ENCODE measurements at places on chromosomes 12 and 14.

DNA sequence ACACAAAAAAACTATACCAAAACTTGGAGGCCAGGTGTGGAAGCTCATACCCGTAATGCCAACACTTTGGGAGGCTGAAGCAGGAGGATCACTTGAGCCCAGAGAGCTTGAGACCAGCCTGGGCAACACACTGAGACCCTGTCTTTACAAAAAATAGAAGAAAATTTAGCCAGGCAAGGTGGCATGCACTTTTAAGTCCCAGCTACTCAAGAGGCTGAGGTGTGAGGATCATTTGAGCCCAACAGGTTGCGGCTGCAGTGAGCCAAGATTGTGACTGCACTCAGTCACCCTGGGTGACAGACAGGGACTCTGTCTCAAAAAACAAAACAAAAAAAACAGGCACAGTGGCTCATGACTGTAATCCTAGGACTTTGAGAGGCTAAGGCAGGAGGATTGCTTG, 75.4 kb downstream of the RNF34 start:
- no peak for DNase-seq

DNA sequence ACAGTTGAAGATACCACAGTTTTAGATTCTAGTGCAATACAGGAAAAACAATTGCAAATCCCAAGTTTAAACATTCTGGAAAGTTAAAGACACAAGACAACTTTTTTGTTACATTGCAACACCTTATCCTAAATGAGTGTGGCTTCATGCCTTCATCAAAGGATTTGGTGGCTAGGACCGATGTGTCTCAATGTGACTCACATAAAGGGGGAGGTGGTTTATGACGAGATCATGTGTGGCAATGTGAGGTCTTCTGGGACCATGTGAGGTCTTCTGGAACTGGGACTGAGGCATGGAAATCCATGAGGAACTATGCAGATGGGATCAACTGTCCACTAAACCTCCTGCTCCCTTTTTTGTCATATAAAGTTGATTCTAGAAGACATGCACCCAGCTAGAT, 166.2 kb downstream of the PAX9 start:
- DNase-seq = no peak

GRCh38 chr14:33279865-33280264, 341.2 kb downstream of the NPAS3 start:
- no peak for DNase-seq

GRCh38 chr12:15411842-15412241, 89.5 kb downstream of the PTPRO start:
- DNase-seq = no peak

- DNase-seq = no peak
These were observed 4.7 kb upstream of the RHOF start for GRCh38 chr12:121797937-121798786.

- no peak for DNase-seq
These were observed 119.1 kb downstream of the CACNA1C start for GRCh38 chr12:2171672-2172426.

DNA sequence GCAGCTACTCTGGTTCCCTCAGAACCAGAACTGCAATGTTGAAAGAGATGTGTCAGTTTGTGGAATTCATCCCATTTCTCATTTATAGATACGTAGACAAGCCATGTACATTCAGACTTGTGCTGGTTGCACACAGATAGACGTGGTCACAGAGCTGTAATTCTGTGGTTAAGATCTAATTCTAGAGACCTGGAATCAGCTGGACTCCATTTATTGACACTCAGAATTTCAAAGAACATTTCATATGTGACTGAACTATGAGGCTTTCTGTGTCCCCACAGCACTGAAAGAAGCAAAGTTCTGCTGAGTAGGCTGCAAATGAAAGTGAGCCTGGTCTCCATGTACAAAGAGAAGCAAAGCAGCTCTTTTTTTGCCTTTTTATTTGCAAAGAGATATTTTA, 220.2 kb upstream of the NAV3 start:
- DNase-seq = no peak

- DNase-seq = no peak
These were observed 6.3 kb downstream of the MIS18BP1 start for GRCh38 chr14:45246691-45247090.

GRCh38 chr14:77245820-77246219, 25.2 kb downstream of the NGB start:
- no peak for DNase-seq

GRCh38 chr12:123445388-123446332, 9.2 kb upstream of the RILPL2 start:
- no peak for DNase-seq

DNA sequence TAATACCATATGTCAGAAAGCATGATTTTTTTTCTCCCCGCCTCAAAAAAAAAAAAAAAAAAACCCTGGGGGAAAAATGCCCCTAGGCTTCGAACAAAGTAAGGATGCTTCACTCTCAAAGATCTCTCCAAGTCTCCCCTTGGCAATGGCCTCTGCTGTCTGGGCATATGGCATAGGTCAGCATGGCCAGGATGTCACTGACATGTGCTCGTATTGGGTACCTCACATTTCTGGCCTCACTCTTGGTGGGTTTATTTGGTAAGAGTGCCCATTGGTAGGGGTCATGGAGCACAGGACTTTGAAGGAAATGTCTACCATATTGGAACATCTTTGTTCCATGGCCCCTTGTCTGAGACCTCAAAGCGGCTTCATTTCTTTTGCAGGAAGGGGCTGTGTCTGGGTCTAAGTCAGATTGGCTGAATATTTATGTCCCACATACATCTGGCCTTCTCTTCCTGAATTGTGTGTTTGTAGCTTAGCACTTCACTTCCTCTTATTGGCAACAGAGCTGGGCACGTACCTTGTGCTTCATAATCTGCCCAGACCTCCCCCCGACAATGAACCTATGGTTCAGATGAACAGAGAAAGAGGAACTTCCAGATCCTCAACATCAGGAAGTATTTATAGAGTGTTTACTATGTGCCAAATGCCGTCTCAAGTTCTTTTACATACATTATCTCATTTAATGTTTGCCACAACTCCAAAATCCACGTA, 36.3 kb upstream of the OAS1 start:
- no peak for DNase-seq

DNA sequence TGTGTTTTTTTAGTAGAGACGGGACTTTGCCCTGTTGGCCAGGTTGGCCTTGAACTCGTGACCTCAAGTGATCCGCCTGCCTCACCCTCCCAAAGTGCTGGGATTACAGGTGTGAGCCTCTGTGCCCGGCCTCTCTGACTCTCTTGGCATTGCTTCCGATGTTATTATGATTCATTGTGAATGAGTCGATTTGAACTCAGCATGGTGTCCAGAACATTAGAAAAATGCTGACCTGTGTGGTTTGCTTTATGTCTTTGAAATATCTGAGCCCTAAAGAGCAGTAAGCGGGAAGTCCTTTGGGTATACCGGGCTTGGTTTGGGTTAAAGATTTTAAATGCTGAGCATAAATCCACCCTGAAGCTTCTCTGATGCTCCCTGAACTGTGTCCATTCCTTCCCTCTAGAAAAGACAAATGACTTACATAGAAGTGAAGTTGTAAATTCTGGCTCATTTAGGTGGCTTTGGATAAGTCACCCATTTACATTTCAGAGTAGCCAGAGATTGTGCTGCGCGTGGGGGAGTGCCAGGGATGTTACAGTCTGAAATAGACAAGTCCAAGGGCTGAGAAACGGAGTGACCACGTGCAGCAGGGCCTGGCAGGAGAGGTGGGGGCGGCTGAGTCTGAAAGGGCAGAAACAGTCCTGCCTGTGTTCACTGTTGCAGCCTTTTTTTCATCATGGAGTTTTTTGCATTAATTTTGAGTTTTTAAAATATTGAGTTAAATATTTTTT, 39.6 kb downstream of the SLC15A4 start:
- DNase-seq = no peak

DNA sequence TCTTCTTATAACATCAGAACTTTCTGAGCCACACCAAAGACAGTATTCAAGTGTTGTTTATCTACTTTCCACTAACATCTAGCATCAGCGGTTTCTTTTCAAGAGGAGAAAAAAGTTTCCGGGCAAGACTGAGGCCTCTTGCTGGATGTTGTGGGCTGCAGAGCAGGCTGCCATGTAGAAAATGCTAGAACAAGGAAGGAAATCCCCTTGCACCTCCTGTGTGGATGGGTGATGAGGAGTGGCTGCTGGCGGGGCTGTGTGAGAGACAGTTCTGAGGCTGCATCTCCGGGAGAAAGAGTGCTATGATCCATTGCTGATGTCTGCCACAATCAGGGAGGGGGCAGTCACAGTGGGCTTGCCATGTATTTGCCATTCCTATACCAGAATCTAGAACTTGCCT, 37.8 kb upstream of the PPP1CC start:
- DNase-seq = no peak

- no peak for DNase-seq
These were observed 320.4 kb upstream of the DDHD1 start for GRCh38 chr14:53473480-53473879.

DNA sequence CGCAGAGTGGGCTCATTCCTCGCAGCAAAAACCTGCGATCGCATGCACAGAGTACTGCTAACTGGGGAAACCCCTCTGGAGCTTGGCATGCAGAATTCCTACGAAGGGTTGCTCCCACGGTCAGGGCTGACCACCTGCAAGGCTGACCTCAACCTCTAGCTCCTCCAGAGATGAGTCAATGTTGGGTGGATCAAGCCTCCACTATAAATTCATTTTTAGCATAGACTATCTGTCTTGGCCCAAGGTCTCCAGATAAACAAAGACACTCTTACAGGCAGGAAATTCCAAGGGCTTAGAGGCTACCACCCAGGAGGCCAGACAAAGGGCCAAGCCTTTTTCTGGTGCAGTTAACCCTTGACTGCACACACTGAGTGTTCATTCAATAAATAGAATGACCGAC, 296.5 kb downstream of the TMEM132D start:
- no peak for DNase-seq

DNA sequence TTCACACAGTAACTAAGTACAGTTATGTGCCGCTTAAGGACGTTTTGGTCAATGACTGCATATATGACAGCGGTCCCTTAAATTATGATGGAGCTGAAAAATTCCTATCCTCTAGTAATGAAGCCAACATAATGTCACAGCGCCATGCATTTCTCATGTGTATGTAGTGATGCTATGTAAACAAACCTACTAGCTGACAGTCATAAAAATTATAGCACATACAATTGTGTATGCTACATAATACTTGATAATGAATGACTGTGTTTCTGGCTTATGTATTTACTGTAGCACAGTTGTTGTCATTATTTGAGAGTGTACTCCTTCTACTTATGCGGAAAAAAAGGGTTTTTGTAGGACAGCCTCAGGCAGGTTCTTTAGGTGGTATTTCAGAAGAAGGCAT, 99.7 kb downstream of the DACT1 start:
- no peak for DNase-seq

DNA sequence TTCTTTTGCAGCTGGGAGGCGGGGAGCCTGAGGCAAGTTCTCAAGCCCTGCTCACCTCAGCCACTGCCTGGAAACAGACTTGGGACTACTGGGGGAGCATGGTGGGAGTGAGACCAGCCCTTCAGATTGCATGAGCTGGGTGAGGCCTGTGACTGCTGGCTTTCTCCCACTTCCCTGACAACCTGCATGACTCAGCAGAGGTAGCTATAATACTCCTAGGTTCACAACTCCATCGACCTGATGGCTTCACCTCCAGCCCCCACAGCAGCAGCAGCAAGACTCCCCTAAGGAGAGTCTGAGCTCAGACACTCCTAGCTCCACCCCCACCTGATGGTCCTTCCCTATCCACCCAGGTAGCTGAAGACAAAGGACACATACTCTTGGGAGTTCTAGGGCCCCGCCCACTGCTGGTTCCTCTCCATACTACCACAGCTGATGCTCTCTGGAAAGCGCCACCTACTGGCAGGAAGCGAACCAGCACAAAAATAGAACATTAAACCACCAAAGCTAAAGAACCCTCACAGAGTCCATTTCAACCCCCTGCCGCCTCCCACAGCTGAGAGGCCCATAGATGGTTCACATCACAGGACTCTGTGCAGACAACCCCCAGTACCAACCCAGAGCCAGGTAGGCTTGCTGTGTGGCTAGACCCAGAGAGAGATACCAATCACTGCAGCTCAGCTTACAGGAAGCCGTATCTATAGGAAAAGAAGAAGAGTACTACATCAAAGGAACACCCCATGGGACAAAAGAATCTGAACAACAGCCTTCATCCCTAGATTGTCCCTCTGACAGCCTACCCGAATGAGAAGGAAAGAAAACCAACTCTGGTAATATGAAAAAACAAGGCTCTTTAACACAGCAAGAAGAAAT, 68.7 kb downstream of the RPAP3 start:
- DNase-seq = no peak

DNA sequence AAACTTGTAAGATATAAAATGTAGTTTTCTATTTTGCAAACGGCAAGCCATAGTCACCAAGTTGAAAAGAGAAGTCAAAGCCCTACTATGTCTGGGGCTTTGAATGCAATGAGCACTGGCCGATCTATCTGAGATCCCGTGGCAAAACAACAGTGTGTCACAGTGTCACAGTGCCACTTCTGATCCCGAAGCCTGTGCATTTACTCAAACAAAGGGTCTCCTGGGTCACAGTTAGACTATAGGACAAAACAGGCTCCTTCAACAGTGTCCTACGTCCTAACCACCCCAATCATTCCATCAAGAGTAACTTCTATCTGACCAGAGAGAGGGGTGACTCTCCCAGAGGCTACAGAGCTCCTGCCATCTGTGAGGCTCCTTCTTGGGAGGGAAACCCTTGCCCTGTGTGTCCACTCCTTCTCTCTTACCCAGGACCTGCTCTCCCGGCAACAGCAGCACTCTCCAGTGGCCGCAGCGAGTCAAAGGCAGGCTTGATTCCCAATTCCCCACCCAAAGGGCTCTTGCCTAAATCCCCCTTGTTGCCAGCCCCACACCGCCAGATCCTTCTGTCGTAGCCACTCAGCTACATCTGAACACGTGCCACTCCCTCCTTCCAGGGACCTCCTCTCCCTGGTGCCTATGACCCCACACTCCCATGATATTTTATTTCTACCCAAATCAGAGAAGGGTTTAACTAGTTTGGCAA, 14.0 kb upstream of the SELPLG start:
- DNase-seq = no peak

DNA sequence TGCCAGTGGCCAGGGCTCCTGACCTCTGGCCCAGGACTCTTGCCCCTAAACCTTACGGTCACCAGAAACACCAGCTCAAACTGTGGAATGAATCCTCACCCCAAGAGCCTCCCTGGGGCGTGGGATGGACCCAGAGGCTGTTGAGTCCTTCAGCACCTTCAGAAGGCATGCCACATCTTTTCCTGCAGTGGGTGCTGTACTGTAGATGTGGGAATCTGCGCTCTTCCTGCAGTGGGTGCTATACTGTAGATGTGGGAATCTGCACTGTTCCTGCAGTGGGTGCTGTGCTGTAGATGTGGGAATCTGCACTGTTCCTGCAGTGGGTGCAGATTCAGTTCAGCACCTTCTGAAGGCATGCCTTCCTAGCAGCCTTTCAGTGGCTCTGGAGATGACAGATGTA, 1.2 kb downstream of the KRT82 start:
- DNase-seq = no peak

DNA sequence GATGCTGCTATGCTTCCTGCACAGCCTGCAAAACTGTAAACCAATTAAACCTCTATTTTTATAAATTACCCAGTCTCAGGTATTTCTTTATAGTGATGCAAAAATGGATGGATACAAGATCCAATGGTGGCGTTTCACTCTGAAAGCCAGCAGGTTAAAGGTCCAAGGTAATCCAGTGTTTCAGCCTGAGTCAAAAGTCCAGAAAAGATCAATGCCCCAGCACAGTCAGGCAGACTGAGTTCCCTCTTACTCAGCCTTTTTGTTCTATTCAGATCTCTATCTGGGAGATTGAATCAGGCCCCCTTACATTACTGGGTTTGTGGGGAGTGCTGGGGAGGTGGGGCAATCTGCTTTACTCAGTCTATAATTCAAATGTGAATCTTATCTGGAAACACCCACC, 464.5 kb downstream of the GXYLT1 start:
- DNase-seq = no peak
